B cell (primary cell): ENCODE measurements at places on chromosomes 3 and 15. TPM values are rescaled to one million over a fixed set of nuclear protein-coding genes. Genes with fewer than 3 reads are reported as not detected.
A peak's percentile ranks its signal among the peaks of the same experiment; 100 is the strongest.

- no peaks in the 10 kb centered on the region for H3K27me3 ChIP-seq
- no peaks in the 10 kb centered on the region for H3K4me1 ChIP-seq
- DNase-seq, result no peak
- no peak overlapping the region for H3K4me3 ChIP-seq
- H3K36me3 ChIP-seq, result no peaks in the 10 kb centered on the region
These were observed 686.2 kb downstream of the NLGN1 start for GRCh38 chr3:174083706-174084105.

GRCh38 chr15:76885212-76885611 is 19.9 kb downstream of the SCAPER start:
- no peak for DNase-seq
- no peaks in the 10 kb centered on the region for H3K27me3 ChIP-seq
- peaks cover 8% of the 10 kb centered on the region for H3K36me3 ChIP-seq
- no peak overlapping the region for H3K4me3 ChIP-seq
- H3K27ac ChIP-seq, result no peak overlapping the region

DNA sequence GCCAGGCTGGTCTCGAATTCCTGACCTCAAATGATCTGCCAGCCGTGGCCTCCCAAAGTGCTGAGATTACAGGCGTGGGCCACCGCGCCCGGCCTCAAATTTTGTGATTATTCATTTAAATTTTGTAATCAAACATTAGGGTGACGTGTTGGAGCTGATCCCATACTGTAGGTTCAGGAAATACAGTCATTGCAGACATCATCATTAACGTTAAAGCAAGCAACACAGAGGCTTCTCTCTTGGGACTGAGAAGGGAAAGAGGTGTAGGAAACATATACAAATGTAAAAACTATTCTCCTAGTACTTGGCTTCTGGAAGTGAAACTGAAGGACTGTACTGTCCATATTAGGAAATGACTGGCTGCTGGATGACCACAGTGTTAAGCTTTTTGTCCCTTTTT is 11.1 kb upstream of the ARID3B start:
- H3K36me3 ChIP-seq, result no peaks in the 10 kb centered on the region
- H3K4me3 ChIP-seq, result no peak overlapping the region
- DNase-seq, result no peak
- no peaks in the 10 kb centered on the region for H3K4me1 ChIP-seq
- no peaks in the 10 kb centered on the region for H3K27me3 ChIP-seq
- H3K27ac ChIP-seq, result no peak overlapping the region

GRCh38 chr15:68232937-68233336 is 3.4 kb upstream of the CLN6 start:
- no peaks in the 10 kb centered on the region for H3K27me3 ChIP-seq
- H3K4me3 ChIP-seq, result no peak overlapping the region
- no peaks in the 10 kb centered on the region for H3K36me3 ChIP-seq
- DNase-seq, result peak; percentile 43
- H3K27ac ChIP-seq, result no peak overlapping the region

DNA sequence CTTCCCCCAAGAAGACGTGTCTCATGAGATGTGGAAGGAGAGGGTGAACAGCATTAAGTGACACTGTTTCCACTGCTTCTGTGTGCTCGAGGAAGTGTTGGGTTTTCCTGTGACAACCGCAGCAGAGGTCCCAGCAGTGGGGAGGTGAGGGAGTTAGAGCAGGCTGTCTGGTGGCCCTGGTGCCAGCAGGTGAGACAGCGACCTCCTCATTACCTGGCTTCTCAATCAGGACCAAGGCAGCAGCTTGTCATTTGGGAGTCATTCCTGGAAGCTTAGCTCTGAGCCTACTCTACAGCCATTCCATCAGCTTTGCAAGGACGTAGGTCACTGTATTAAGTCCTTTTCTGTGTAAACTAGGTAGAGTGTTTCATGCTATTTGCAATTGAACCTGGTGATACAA is 63.3 kb upstream of the RGMA start:
- DNase-seq, result no peak
- H3K4me1 ChIP-seq, result no peaks in the 10 kb centered on the region
- H3K36me3 ChIP-seq, result no peaks in the 10 kb centered on the region
- H3K27me3 ChIP-seq, result peaks cover 6% of the 10 kb centered on the region
- no peak overlapping the region for H3K27ac ChIP-seq

- peak; percentile 29 for DNase-seq
- peaks cover 1% of the 10 kb centered on the region for H3K36me3 ChIP-seq
- H3K27ac ChIP-seq, result peak overlapping the region; percentile 29
- H3K27me3 ChIP-seq, result no peaks in the 10 kb centered on the region
- H3K4me3 ChIP-seq, result peak overlapping the region; percentile 29
These were observed 13.2 kb downstream of the AAGAB start for GRCh38 chr15:67241132-67241855.

- no peak for DNase-seq
- no peaks in the 10 kb centered on the region for H3K4me1 ChIP-seq
- peaks cover 4% of the 10 kb centered on the region for H3K27me3 ChIP-seq
These were observed 28.5 kb downstream of the IL16 start for GRCh38 chr15:81225161-81225671.

GRCh38 chr15:69793431-69793780 is 304.3 kb downstream of the TLE3 start:
- H3K36me3 ChIP-seq, result no peaks in the 10 kb centered on the region
- DNase-seq, result no peak
- no peak overlapping the region for H3K4me3 ChIP-seq
- H3K27me3 ChIP-seq, result no peaks in the 10 kb centered on the region
- no peaks in the 10 kb centered on the region for H3K4me1 ChIP-seq
- no peak overlapping the region for H3K27ac ChIP-seq

GRCh38 chr15:63190769-63191649 is 1.6 kb downstream of the RAB8B start:
- no peaks in the 10 kb centered on the region for H3K27me3 ChIP-seq
- H3K4me3 ChIP-seq, result peak overlapping the region; percentile 94
- H3K36me3 ChIP-seq, result no peaks in the 10 kb centered on the region
- H3K27ac ChIP-seq, result peak overlapping the region; percentile 92
- no peak for DNase-seq

- no peak overlapping the region for H3K4me3 ChIP-seq
- no peak overlapping the region for H3K27ac ChIP-seq
- no peaks in the 10 kb centered on the region for H3K4me1 ChIP-seq
- H3K27me3 ChIP-seq, result no peaks in the 10 kb centered on the region
These were observed 605.2 kb upstream of the NAALADL2 start for GRCh38 chr3:174253940-174254339.

DNA sequence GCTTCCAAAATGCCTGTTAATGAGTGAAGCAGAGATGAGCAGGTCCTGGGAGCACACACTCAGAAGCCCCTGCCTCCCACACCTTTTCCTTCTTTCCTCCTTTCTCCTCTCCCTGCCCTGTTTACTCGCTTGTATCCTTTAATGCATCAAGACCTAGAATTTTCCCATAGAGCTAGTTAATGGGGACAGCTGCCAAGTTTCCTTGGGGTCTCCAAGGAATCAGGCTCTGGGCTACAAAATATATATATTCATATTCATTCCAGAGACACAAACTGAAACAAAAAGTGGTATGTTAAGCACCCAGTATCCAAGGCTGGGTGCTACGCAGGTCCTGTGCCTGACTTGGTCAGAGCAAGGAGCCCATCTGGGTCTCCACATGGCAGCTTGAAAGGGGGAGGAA is 235.6 kb downstream of the MYRIP start:
- H3K4me3 ChIP-seq, result no peak overlapping the region
- no peaks in the 10 kb centered on the region for H3K27me3 ChIP-seq
- H3K4me1 ChIP-seq, result no peaks in the 10 kb centered on the region
- H3K27ac ChIP-seq, result no peak overlapping the region

DNA sequence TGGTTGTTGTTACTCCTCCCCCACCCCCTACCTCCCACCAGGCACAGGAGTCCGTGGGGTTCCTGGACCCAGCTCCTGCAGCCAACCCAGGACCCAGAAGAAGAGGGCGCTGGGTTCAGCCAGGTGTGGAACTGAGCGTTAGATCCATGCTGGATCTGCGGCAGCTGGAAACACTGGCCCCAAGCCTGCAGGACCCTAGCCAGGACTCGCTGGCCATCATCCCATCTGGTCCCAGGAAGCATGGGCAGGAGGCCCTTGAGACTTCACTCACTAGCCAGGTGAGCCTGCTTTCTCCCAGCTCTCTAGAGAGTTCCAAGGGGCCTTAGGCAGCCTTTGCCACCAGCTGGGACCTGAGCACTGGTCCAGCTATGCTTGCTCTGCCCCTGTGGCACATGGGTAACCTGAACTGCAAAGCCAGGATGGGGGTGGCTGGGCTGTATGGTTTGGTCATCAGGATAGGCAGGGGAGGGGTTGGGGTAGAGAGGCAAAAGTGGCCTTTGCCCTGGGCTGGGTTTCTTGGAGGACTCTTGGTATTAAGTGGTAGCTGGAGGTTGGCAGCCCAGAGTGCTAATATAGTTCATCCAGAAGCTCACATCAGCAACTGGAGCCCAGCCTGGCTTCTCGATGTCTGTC is 7.0 kb upstream of the JMJD7 start:
- H3K27me3 ChIP-seq, result no peaks in the 10 kb centered on the region
- H3K4me1 ChIP-seq, result no peaks in the 10 kb centered on the region
- peaks cover 40% of the 10 kb centered on the region for H3K36me3 ChIP-seq

DNA sequence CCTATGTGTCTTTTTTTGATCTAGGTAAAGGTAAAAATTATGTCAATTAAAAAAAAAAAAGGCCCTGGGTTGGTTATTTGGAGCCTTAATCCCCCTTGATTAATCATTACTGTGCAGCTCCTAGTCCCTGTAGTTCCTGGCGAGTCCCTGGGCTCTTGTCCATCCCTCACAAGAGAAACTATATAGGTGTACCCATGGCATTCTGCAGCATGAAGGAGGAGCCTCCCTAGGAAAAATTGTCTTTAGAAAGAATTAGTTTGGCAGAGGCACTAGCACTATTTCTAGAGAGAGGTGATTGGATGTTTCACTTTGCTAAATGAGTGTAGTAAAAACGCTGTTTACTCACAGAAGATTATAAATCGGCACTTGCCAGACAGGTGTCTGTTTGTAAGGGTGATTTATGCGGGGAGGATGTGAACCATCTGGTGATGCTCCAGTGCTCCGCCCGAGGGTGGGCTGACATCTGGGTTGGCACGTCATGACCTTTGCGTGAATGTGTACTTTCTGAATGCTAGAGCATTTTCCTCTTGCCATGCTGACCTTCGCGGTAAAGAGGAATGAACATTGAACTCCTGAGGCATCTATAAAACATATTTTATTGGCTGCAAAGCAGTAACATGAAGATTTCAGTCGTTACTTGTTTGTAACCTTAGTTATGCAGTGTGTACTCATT is 12.6 kb downstream of the PLCL2 start:
- peak overlapping the region; percentile 1 for H3K4me3 ChIP-seq
- peak overlapping the region; percentile 45 for H3K27ac ChIP-seq
- H3K27me3 ChIP-seq, result no peaks in the 10 kb centered on the region
- H3K36me3 ChIP-seq, result no peaks in the 10 kb centered on the region
- DNase-seq, result peak; percentile 77

DNA sequence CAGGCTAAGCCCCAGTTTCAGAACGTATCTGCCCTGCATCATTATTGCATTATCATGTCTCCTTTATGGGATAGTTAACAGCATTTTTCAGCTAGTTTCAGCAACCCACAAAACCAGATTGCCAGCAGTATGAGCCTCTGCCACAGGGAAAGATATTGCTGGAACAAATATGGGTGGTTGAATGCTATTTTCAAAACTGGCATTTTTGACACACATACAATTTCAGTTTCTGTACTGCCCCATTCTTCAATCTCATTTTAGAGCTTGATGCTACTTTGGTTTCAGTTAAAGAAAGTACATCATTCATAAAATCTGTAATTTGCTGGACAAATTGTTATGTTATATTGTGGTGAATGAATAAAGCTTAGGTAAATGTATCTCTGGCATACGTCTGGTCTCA is 1037.5 kb downstream of the NAALADL2 start:
- no peak for DNase-seq
- H3K36me3 ChIP-seq, result no peaks in the 10 kb centered on the region
- no peaks in the 10 kb centered on the region for H3K27me3 ChIP-seq
- no peaks in the 10 kb centered on the region for H3K4me1 ChIP-seq
- no peak overlapping the region for H3K4me3 ChIP-seq

GRCh38 chr3:62110443-62111225 is 262.7 kb downstream of the FEZF2 start:
- H3K36me3 ChIP-seq, result no peaks in the 10 kb centered on the region
- H3K27me3 ChIP-seq, result no peaks in the 10 kb centered on the region
- DNase-seq, result no peak
- H3K4me1 ChIP-seq, result no peaks in the 10 kb centered on the region
- H3K27ac ChIP-seq, result no peak overlapping the region

The TXNRD3 gene
- total RNA-seq, result 0.41 and 0.99 TPM in 2 replicates

The ECE2 gene
- total RNA-seq, result not detected in 2 replicates

The SCAPER gene
- total RNA-seq, result 59.5 and 61.6 TPM in 2 replicates

The ARNT2 gene
- not detected in 2 replicates for total RNA-seq
